NCI-H1694 (cell line): ENCODE measurements at places on chromosomes 4 and X.
A peak's percentile ranks its signal among the peaks of the same experiment; 100 is the strongest.

GRCh38 chr4:186592966-186593586, 37.7 kb upstream of the MTNR1A start:
- no peak for DNase-seq

- no peak for DNase-seq
Measured at GRCh38 chr4:141339966-141340365, 119.3 kb downstream of the ZNF330 start.

DNA sequence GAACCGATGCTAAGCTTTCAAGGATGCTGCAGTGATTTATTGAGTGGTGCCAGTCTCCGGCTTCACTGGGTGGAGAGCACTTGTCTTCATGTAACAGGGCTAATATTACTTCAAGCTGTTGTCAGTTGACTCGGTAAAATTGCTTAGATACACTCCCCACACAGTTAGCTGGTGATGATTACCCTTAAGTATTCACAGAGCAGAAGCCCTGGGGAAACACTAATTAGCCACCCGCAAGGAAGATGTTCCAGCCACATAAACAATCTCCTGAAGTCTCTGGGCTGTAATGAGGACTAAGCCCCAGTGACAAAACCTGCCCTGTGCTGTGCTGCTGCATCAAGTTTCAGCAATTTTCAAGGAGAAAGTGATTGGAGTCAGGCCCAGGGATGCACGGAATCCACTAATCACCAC, 37.3 kb upstream of the GK2 start:
- DNase-seq: no peak

- no peak for DNase-seq
Measured at GRCh38 chr4:166315721-166316467, 442.9 kb downstream of the TLL1 start.

GRCh38 chrX:68292471-68292870, 140.8 kb downstream of the OPHN1 start:
- no peak for DNase-seq

GRCh38 chr4:184453365-184454160, 20.8 kb downstream of the IRF2 start:
- DNase-seq: no peak

DNA sequence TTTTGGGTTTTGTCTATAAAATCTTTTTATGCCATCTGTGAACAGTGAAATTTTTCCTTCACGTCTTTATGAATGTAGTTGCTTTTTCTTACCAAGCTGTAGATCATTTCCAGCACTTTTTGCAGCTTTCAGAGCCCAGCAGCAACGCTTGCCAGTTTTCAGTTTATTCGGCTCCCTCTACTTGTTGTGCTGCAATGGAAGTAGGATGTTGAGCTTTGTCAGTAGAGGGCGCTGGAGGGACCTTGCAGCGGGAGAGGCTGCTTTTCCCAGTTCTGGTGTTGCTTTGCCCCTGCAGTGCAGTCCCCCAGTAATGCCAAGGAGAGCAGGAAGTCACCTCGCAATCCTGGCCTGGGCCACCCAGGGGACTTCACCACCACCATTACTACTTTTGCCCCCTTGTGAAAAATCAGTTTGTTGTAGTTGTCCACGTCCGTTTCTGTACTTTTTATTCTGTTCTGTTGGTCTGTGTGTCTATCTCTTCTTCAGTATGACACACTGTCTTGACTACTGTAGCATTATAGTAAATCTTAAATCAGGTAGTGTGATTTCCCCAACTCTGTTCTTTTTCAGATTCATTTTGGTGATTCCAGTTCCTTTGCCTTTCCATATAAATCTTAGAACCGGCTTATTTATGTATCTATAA, 21.8 kb downstream of the CMC4 start:
- peak; percentile 56 for DNase-seq

- DNase-seq: no peak
Measured at GRCh38 chrX:108735679-108736508, 469 bp downstream of the IRS4 start.

GRCh38 chr4:31041385-31041784, 321.2 kb downstream of the PCDH7 start:
- no peak for DNase-seq

DNA sequence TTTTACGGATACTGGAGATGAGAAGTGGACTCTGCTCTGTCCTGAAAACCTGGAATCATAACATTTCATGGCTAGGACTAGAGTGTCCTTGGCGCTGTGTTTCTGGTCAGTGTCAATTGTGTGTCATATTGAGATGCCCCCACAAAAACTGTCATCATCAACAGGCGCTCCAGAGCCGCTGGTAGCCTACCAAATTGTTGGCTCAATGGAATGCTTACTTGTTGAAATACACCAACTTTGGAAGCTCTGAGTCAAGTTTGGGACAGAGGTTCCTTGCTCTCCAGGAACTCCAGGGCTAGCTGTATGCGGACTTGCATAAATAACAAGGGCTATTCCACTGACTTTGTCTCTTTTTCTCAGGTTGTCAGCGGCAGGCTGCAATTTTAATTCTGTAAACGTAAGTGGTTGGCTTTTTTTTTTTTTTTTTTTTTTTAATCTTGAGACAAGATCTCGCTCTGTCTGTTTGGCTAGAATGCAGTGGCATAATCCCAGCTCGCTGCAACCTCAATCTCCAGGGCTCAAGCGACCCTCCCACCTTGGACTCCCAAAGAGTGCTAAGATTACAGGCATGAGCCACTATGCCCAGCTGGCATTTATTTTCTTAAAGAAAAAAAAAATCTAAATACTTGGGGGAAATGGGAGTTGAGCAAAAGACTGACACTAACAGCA, 871 bp upstream of the HPGD start:
- no peak for DNase-seq

GRCh38 chr4:24865401-24865800, 47.4 kb downstream of the CCDC149 start:
- DNase-seq: no peak

- DNase-seq: no peak
Measured at GRCh38 chrX:150465326-150465725, 102.2 kb downstream of the MAMLD1 start.

- DNase-seq: no peak
Measured at GRCh38 chr4:70734971-70735370, 13.2 kb downstream of the RUFY3 start.

GRCh38 chr4:138756519-138756918, 259.1 kb upstream of the NOCT start:
- no peak for DNase-seq
